NCI-H524 (cell line): ENCODE measurements at places on chromosomes 5 and 9.
A peak's percentile ranks its signal among the peaks of the same experiment; 100 is the strongest.

DNA sequence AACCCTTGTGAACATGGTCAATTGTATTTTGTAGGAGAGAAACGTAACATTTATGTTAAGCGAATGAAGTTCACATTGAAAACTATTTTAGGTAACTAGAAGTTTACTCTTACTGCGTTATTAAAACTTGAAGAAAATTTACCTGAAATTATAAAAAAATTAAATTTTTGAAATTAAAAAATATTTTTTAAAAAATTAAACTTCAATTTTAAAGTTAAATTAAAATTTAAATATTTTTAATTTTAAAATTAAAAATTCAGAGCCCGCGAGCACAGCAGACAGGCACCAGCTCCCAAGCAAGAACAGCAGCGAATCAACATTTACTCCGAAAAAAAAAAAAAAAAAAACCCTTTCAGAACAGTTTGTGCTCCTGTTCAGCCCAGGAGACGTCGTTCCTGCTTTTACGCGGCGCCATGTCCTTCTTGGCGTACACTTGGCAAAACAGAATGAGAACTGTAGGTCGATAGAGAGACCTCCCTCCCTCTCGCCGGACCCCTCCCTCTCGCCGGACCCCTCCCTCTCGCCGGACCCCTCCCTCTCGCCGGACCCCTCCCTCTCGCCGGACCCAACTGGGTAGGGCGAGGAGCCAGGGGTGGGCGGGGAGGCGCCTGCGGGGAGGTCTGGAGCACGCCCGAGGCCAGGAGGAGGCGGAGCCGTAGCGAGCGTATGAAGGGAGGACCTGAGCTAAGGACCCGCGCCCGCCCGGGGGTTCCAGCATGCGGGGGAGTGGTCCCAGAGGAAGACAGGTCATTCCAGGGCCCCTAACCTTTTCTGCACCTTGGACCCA, 235.8 kb downstream of the ROR2 start:
- peak; percentile 54 for DNase-seq

- DNase-seq = no peak
These were observed 158.6 kb upstream of the ALDH1B1 start for GRCh38 chr9:38233796-38234355.

DNA sequence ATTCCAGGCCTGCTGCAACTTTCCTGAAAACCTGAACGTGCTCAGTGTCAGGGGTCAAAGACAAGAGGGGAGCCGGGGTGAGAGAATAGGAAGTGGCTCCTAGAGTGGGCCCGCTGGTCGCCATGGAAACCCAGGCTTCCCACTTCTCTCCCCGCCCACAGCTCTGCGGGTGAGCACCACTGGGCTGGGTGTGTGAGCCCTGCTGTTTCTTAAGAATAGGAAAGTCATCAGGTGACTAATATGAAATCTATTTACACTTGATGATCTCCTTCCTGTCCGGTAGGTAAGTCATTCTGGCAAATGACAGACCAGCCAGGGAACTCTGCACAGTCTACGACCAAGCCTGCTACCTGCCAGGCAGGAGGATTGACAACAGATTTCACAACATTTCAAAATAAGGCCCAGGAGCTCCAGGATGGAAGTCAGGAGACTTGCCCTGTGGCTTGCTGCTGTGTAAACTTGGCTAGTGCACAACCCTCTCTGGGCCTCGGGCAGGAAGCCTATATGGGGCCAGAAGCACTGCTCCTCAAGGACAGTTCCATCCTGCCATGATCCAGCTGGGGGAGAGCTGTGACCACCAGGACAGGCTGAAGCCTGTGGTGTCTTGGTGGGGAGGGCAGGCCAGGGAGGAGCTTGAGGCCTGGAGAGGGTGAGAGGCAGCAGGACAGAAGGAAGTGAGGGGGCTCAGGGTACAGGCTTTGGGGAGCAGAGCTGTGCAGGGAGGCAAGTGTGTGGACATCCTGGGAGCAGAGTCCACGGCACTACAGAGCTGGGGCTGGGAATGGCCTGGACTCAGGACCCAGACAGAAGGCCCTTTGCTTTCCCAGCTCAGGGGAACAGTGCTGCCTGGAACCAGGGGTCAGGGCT, 60.6 kb downstream of the SHB start:
- no peak for DNase-seq

- DNase-seq = no peak
These were observed 148.9 kb upstream of the RUSC2 start for GRCh38 chr9:35341021-35341420.

- no peak for DNase-seq
These were observed 12.6 kb downstream of the IRX2 start for GRCh38 chr5:2738700-2739359.

- no peak for DNase-seq
These were observed 50.4 kb downstream of the STARD4 start for GRCh38 chr5:111461934-111462333.

DNA sequence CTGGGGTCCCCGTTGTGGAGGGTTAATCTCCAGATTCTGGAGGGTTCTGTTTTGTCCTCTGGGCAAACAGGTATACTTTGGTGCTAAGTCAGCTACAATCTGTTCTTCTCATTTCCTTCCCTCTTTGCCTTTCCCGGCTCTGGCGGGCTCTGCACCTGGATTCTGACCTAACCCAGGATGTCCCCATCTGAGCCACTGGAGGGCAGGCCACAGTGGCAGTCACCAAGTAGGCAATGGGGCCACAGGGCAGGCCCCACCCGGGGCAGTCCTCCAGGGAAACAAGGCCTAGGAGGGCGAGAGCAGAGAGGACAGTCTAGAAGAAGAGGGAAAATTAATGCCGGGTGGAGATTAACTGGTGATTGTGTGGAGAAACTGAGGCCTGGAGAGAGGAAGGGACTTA, 40.4 kb upstream of the HRH2 start:
- no peak for DNase-seq

GRCh38 chr5:80277191-80277590, 21.3 kb upstream of the SERINC5 start:
- no peak for DNase-seq

GRCh38 chr9:70485273-70485858, 70.9 kb upstream of the KLF9 start:
- no peak for DNase-seq
